Heart left ventricle (tissue), 16 donors: ENCODE measurements at places on chromosomes 12 and 14. TPM values are rescaled to one million over a fixed set of nuclear protein-coding genes. Genes with fewer than 3 reads are reported as not detected.

- DNase-seq: no peak
- H3K4me3 ChIP-seq: no peak overlapping the region
- H3K27me3 ChIP-seq: no peaks in the 10 kb centered on the region
- H3K36me3 ChIP-seq: no peaks in the 10 kb centered on the region
- no peaks in the 10 kb centered on the region for H3K4me1 ChIP-seq
- H3K27ac ChIP-seq: no peak overlapping the region
These were observed 70.3 kb downstream of the STAB2 start for GRCh38 chr12:103657331-103657730.

The TAS2R14 gene
- total RNA-seq: 0.52 TPM

GRCh38 chr14:89266754-89267153 is 150.3 kb downstream of the FOXN3 start:
- DNase-seq: no peak
- no peaks in the 10 kb centered on the region for H3K27me3 ChIP-seq
- no peak overlapping the region for H3K27ac ChIP-seq
- no peak overlapping the region for H3K4me3 ChIP-seq
- H3K4me1 ChIP-seq: peaks cover 13% of the 10 kb centered on the region

GRCh38 chr12:46887870-46888269 is 62.1 kb upstream of the SLC38A4 start:
- no peaks in the 10 kb centered on the region for H3K4me1 ChIP-seq
- H3K4me3 ChIP-seq: no peak overlapping the region
- no peaks in the 10 kb centered on the region for H3K27me3 ChIP-seq
- no peaks in the 10 kb centered on the region for H3K36me3 ChIP-seq

The PACS2 gene
- total RNA-seq: 57.5 TPM

- H3K36me3 ChIP-seq: no peaks in the 10 kb centered on the region
- H3K27me3 ChIP-seq: no peaks in the 10 kb centered on the region
- no peak for DNase-seq
- no peak overlapping the region for H3K4me3 ChIP-seq
- H3K27ac ChIP-seq: no peak overlapping the region
- H3K4me1 ChIP-seq: no peaks in the 10 kb centered on the region
These were observed 29.8 kb upstream of the CDKN3 start for GRCh38 chr14:54366736-54367735.

DNA sequence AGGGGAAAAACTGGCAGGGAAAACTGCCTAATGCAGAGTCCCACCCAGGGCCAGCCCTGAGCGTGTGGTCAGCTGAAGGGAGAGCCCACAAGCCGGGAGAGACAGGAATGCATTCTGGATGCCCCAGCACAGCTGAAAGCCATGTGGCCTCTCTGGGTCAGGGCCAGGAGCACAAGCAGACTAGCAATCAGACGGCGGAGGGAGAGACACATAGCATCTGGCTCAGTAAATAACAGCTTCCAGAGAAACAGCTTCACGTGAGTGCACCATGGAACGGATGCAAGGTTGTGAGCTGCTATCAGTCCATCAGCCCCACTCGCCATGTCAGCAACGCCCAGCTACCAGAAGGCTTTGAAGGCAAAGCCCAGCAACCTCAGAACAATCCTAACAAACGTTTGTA is 28.2 kb upstream of the TMEM106C start:
- no peak overlapping the region for H3K27ac ChIP-seq
- peaks cover 20% of the 10 kb centered on the region for H3K4me1 ChIP-seq
- no peaks in the 10 kb centered on the region for H3K36me3 ChIP-seq

The TPPP2 gene
- 0.81 TPM for total RNA-seq

- H3K4me1 ChIP-seq: peaks cover 40% of the 10 kb centered on the region
- H3K4me3 ChIP-seq: peak overlapping the region; percentile 69
- peak overlapping the region; percentile 93 for H3K27ac ChIP-seq
- no peaks in the 10 kb centered on the region for H3K27me3 ChIP-seq
- peak; percentile 28 for DNase-seq
- H3K36me3 ChIP-seq: no peaks in the 10 kb centered on the region
These were observed 619 bp upstream of the NTN4 start for GRCh38 chr12:95790917-95791849.
